Activated CD4-positive, alpha-beta T cell treated with anti-CD3 and anti-CD28 coated beads, Interleukin-10, Interleukin-2, amounts not matched to agents 100 ng/mL and 50 ng/mL, durations not matched to agents 16 hours and 8 hours (primary cell): ENCODE measurements at places on chromosomes 1 and 21.

- no peak for DNase-seq
Measured at GRCh38 chr1:8431019-8431418, 113.1 kb downstream of the SLC45A1 start.

DNA sequence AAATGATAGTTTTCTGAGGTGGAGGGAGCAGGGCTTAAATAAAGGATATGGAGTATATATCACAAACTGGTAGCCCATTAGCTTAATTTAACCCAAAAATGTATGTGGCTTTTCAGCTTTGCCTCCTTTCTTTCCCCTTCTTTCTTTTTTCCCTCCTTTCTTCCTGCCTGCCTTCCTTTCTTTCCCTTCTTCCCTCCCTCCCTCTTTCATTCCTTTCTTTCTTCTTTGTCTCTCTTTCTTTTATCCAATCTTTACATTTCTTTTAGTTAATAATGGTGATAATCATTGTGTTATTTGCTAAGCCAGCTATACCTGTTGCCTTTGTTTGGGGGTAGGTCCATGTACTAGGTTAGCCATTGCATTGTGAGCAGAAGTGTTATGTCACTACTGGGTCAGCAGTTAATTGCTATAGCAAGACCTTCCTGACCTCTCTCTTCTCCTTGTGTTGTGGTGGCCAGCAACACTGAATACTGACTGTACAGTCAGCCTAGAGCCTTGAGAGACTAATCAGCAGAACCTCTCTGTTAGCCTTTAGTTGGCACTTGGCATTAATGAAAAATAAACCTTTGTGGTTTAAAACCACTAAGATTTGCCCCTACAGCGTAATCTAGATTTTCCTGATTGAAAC, 5.1 kb downstream of the GORAB start:
- no peak for DNase-seq

- peak; percentile 75 for DNase-seq
Measured at GRCh38 chr1:156124557-156125483, 10.3 kb downstream of the LMNA start.

DNA sequence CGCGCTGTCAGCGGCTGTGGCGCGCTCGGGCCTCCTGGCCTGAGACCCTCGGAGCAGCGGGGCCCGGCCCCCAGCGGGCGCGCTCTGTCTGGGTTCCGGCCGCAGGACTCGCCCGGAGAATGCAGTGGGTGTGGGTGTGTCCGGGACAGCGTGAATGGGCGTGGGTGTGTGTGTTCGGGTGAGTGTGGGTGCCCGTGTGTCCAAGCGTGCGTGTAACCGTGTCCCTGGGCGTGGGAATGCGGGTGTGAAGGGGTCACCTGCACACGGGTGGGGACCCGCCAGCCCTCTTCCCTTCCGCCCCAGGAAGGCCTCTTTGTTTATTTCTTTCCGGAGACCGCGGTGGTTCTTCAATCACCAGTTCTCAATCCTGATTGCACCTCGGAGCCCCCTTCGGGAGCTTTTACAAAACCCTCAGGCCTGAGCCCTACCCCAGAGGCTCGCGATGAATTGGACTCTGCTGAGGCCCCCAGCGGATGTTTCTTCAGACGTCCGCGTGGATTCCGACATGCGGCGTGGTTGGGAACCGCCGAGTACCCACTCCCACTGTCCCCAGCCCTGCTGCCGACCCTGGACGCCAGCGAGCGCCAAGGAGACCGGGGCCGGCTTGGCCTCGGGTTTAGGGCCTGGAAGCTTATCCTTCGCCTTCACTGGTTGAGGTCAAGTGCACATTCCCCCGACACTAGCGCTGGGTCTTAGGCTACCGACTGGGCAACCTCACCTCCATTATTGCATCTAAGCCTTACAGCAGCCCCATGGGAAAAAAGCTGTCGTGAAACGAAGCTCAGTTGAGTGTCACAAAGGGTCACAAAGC, 19.3 kb downstream of the SERTAD4 start:
- no peak for DNase-seq

DNA sequence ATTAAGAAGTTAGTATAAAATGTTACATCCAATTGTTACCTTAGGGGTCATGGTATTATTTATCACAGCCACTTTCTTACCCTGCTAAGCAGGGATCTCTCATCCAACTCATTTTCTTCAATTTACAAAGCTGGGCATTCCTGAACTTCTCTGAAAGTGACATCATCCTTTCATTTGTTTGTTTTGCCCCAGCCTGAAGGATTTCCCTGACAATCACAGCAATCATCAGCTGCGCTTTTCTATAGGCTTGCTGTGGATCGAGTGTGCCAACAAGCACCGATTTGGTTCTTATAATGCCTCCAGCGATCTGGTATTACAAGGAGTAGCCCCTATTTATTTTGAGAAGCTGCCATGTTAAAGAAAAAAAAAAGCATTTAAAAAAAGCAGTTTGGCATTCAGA, 240.2 kb downstream of the USH2A start:
- no peak for DNase-seq

DNA sequence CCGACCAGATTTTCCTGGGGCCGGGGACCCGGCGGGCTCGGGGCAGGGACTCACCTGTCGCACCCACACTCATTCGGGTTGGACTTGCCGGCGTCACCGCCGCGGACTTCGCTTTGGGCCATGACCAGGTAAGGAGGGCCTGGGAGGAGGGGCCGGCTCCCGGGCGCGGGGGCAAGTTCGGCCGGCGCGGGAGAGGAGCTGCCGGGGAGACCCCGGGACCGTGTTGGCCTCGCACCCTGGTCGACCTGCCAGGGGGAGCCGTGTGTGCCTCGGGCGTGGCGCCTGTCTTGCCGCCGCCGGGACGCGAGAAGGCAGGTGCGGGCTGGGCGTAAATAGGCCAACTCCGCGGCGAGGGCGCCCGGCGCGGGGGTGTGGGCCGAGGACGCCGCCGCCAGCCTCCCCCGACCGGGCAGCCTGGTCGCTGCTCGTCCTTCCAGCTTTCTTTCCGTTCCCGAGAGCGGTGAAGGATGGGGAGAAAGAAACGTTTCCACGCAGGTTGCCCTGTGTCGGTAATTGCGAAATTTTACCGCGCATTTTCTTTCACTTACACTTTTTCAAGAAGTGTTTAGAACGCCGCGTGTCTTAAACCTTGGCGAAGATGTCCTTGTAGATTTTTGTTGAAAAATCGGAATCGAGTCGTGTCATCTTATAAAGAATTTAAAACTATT, 558 bp downstream of the USP1 start:
- peak; percentile 19 for DNase-seq

GRCh38 chr1:96643519-96643918, 78.1 kb upstream of the PTBP2 start:
- DNase-seq: no peak

DNA sequence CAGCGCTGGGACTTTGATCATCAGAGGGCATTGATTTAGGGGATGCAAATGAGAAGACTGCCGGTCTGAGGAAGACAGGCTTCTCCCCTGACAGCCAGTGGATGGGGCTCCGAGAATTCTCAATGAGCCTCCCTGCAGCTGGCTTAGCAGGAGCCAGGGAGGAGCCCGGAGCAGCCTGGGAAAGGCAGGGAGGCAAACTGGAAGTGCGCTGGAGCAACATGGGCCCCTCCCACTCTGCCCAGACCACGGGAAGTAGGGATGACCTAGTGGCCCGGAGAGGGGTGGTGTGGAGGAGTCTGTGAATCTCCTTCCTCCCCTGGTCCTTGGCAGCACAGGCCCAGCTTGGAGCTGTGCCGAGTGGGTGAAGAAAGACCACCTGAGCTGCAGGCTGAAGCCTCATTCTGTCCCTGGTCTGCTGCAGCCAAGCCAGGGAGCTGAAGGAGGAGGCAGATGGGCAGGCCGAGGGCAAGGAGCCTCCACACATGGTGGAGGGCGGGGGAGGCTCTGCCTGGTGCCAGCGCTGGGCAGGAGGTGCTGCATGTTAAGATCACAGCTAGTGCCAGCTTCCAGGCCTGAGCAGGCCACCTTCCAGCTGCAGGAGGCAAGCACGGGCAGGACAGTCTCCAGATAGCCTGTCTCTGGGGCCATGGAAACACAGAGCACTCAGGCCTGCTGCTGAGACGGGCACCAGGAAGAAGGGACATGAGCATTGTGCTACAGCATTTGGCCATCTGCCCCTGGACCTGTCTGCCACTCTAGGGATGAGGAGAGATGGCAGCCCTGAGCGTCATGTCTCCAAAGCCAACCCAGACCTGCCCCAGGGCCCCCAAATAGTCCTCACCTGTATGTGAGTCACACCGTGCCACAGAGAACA, 12.2 kb upstream of the CLSTN1 start:
- DNase-seq: no peak

DNA sequence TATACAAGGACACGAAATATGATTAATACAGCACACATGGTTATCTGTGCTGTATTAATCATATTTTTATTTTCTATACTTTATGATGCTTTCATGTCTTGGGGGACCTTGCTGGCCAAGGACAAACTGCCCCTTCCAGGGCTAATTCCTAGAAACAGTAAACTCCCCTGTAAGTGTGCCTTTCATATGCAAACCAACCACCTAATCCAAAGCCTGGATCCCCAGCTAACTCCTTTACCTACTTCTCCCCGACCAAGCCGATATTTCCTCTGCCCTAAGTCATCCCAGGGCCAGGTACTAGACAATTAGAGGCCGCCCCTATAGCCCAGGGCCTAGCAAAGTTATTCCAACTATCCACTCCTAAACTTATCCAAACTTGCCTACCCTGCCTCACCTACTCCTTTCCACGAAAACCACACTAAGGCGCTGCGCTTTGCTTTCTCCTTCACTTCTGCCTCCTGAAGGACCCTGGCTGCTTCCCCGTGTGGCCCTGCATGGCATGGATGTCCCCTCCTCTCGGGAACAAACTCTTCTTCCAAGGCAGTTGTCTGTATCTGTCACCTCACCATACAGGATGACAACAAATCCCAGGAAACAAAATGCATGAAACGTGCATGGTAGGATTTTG, 10.2 kb downstream of the SH3BP5L start:
- no peak for DNase-seq

- no peak for DNase-seq
Measured at GRCh38 chr1:30475201-30475600, 248.2 kb downstream of the MATN1 start.

- no peak for DNase-seq
Measured at GRCh38 chr1:11977625-11978024, 2.6 kb upstream of the MFN2 start.

GRCh38 chr1:26900815-26901511, 696 bp upstream of the GPATCH3 start:
- DNase-seq: no peak

DNA sequence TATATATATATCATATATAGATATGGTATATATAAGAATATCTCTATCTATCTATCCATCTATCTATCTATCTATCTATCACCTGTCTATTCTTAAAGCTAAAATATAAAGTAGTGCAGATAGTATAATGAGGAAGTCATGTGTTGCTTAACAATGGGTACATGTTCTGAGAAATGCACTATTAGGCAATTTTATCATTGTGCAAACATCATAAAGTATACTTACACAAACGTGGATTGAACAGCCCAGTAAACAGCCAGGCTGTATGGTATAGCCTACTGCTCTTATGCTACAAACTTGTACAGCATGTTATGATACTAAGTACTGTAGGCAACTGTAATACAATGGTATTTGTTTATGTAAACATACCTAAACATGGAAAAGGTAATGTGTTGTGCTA, 621.0 kb upstream of the NCAM2 start:
- no peak for DNase-seq

DNA sequence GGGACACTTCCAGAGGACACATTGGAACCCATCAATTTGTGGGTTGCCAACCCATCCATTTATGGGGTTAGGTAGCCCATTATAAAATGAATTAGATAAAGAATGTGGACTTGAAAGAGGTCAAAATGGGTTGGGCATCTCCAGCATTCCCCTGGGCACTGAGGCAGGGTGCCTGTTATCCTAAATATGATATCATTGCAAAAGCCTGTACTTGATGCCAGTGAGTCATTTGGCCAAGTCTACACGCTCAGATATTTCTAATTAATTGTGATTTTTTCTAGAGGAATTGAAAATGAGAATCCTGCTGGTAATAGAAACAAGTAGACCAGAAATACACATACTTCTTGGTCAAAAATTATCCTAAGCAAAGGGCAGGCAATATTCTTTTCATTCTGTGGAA, 21.9 kb upstream of the NBL1 start:
- DNase-seq: no peak

- DNase-seq: no peak
Measured at GRCh38 chr1:111487133-111487532, 13.3 kb downstream of the C1orf162 start.

DNA sequence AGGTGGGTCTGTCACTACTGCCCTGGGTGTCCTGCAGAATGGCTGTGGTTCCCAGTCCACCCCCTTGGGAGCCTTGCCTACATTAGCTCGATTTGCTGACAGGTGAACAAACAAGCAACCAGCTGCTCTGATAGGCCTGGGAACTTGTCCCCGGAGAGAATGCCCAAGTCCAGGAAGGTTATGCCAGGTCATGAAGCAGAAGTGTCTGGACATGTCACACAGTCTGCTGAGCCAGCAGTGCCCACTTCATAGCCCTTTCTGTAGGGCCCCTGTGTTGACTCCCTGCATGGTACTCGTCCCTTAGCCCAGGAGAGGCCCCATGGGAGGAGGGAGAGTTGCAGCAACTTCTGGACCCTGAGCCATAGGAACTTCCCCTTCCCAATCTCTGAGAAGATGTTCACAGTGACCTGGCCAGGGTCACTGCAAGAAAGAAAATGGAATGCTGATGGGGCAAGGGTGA, 31.0 kb downstream of the UCK2 start:
- DNase-seq: no peak

- no peak for DNase-seq
Measured at GRCh38 chr21:36534656-36535055, 54.7 kb upstream of the CLDN14 start.

DNA sequence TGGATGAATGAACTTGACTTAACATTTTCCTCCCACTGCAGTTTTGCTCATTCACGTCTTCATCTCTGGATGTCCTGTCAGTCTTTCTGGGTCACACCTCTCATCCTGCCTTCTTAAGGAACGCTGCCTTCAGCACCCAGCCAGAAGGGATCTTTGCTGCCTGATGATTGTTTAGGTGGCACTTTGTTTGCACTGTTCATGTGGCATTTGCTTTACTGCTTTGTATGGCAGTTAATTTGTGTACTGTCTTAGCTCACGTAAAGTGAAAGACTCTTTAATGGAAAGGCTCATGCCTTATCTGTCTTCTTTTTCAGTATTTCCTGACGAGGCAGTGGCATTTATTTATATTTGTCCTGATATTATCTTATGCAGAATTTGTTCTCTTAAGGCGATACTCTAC, 4.9 kb downstream of the MIA3 start:
- no peak for DNase-seq

DNA sequence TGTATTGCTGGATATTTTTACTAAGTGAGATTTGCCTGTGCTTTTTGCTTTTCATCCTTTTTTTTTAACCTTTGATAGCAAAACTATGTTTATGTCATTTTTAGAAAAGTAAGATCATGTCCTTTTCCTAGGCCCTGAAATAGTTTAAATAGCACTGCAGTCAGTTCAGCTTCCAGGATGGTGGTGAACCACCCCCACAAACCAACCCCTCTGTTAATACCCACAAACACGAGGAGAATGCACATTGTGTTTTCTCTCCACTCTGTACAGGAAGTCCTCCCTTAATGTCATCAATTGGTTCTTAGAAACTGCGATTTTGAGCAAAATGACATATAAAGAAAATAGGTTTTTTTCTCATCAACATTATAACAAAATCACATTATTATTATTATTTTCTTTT, 117.7 kb upstream of the DSCAM start:
- no peak for DNase-seq
